ENCODE measurements at places on chromosomes 2 and 18.

- no peak for DNase-seq
Observed at GRCh38 chr2:113829761-113830160, 60.1 kb upstream of the ACTR3 start.

GRCh38 chr18:28574175-28574574, 397.2 kb upstream of the CDH2 start:
- no peak for DNase-seq

DNA sequence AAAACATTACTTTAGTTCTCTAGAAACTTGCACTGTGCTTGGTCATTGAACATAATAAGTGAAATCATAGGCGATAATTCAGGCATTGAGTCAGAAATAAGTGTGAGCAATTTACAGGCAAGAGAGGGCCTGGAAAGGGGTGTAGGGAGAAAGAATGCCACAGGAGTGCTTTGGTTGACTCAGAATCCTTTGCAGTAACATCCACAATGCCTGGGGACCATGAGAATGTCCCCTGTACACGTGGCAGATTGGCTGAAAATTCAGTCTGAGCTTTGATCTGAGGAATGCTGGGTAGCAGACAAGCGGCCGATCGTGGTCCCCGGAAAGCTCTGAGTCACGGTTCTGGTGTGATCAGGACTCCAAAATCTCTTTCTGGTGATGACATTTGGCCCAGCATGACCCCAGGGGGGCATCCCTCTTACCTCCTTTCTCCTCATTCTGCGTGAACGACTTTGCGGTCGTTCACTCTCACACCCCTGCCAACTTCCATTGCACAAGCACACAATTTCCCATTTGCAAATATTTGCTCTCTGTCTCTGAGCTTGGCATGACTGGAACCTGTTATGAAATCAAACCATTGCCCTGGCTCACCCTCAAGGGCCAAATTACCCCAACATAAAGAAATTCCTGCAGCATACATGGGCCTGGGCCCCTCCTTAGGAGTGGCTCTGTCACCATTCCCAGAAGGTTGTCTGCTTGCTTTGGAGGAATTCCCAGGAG, 305.0 kb upstream of the EPAS1 start:
- no peak for DNase-seq

GRCh38 chr2:133377021-133377481, 191.2 kb downstream of the NCKAP5 start:
- no peak for DNase-seq

DNA sequence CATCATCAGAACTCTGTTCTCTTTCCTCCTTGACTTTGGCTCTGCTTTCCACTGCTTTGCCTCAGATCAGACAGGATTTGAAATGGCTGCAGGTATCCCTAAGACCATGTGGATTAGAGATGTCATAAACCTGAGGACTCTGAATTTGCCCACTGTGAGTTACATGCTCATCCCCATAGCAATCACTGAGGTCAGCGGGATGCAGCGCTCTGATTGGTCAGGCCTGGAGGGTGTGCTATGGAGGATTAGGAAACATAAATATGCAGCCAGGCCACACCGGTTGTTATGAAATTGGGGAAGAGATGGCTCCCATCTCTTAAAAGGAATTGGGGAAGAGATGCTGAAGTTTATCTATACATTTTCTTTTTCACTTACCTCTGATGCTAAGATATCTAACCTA, 73.7 kb upstream of the DNAJC10 start:
- DNase-seq = no peak

- DNase-seq = no peak
Observed at GRCh38 chr2:161625996-161626395, 1.8 kb downstream of the SLC4A10 start.

GRCh38 chr2:148990968-148991367, 47.5 kb upstream of the LYPD6B start:
- no peak for DNase-seq

DNA sequence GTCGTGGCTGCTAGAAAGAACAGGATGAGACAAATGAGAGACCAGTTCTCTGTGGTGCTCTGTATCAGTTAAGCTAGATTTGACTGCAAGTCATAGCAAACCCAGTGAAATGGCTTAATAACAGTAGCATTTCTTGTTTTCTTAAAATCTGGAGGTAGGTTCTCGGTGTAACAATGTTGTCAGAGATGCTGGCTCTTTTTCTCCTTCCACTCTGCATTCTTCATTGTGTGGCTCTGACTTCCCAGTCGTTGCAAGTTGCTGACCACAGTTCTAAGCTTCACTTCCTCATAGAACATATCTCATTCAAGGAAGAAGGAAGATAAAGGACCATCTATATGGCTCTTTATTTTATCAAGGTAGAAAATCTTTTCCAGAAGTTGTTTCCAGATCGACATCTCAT, 7.9 kb upstream of the CKAP2L start:
- DNase-seq = no peak
